ENCODE measurements at places on chromosomes 1 and 21. TPM values are rescaled to one million over a fixed set of nuclear protein-coding genes. Genes with fewer than 3 reads are reported as not detected.
A peak's percentile ranks its signal among the peaks of the same experiment; 100 is the strongest.

Gene TRAF5
- 30.7 TPM for total RNA-seq

Gene AK5
- total RNA-seq, result 1.1 TPM

DNA sequence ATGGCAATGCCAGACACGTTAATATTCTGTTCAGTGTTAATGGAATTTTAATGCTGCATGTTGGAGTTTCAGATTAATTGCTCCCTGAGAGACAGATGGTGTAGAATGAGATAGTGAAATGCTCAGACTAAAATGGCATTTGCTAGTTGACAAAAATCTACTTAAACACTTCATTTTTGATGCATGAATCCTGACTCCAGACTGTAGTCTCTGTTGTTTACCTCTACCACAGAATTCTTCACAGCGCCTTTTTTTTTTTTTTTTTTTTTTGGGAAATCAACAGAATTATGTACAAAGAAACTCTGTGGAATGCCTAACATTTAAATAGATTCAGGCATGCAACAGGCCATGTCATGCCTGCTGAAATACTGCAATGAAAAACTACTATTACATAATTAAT, 111.3 kb downstream of the PLPPR5 start:
- H3K27ac ChIP-seq, result no peak overlapping the region
- no peak for DNase-seq
- no peaks in the 10 kb centered on the region for H3K4me1 ChIP-seq
- H3K27me3 ChIP-seq, result no peaks in the 10 kb centered on the region
- no peaks in the 10 kb centered on the region for H3K36me3 ChIP-seq

DNA sequence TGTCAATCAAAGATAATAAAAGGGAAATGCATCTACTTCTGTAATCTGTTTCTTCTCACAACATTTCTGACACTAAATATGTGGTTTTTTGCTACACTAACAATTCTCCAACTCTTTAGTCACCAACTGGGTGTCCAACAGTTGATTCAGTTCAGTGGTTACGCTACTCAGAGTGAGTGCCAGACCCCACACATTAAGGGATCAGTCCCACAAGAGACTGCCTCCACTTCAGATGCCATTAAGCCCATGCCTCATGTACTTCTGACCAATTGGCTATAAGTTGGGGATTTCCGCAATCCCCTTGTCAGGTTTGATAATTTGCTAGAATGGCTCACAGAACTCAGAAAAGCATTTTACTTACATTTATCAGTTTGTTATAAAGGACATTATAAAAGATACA, 28.4 kb downstream of the RNF2 start:
- H3K27me3 ChIP-seq, result no peaks in the 10 kb centered on the region
- H3K36me3 ChIP-seq, result no peaks in the 10 kb centered on the region
- no peak overlapping the region for H3K4me3 ChIP-seq
- no peaks in the 10 kb centered on the region for H3K4me1 ChIP-seq
- no peak for DNase-seq

Gene ELAPOR1
- 13.9 TPM for total RNA-seq

Gene SPAG17
- not detected for total RNA-seq

Gene SPATC1L
- 5.0 TPM for total RNA-seq

Gene KRTAP21-2
- not detected for total RNA-seq

Gene ANGPTL7
- not detected for total RNA-seq

Gene C1orf74
- 2.2 TPM for total RNA-seq

Gene KDM1A
- total RNA-seq, result 57.5 TPM

Gene SPRR1B
- total RNA-seq, result not detected

Gene RGL1
- 3.3 TPM for total RNA-seq

GRCh38 chr1:8831340-8831739, 13.9 kb upstream of the RERE start:
- H3K4me3 ChIP-seq, result no peak overlapping the region
- H3K36me3 ChIP-seq, result no peaks in the 10 kb centered on the region
- DNase-seq, result no peak
- no peak overlapping the region for H3K27ac ChIP-seq

DNA sequence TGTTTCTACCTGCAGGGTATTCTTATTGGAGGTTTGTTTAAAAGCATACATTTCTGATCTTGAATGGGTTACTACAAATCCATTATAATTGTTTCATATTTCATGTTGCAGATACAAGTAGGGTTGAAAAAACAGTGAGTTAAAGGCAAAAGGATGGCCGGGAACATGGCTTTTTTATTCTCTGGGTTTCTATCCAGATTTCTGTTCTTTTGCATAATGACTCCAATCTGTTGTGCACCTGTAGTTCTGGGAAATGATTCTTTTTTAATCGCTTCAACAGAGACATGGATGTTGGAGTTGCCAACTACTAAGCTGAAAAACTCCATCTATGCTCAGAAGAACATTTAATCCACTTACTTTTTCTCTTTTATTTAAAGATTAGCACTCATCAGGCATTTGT, 2.7 kb upstream of the ADAMTS1 start:
- DNase-seq, result no peak
- peaks cover 15% of the 10 kb centered on the region for H3K4me1 ChIP-seq
- H3K36me3 ChIP-seq, result no peaks in the 10 kb centered on the region
- H3K4me3 ChIP-seq, result no peak overlapping the region
- peaks cover 13% of the 10 kb centered on the region for H3K27me3 ChIP-seq

Gene CFAP107
- total RNA-seq, result not detected

Gene HCN3
- total RNA-seq, result 3.2 TPM

- no peaks in the 10 kb centered on the region for H3K36me3 ChIP-seq
- peak overlapping the region; percentile 86 for H3K4me3 ChIP-seq
- peak overlapping the region; percentile 68 for H3K27ac ChIP-seq
Observed at GRCh38 chr1:160647329-160647720, 481 bp upstream of the SLAMF1 start.

Gene LCE1D
- not detected for total RNA-seq

- H3K4me3 ChIP-seq, result peak overlapping the region; percentile 35
- peaks cover 50% of the 10 kb centered on the region for H3K4me1 ChIP-seq
- peak overlapping the region; percentile 41 for H3K27ac ChIP-seq
- no peaks in the 10 kb centered on the region for H3K27me3 ChIP-seq
- no peaks in the 10 kb centered on the region for H3K36me3 ChIP-seq
- DNase-seq, result no peak
Observed at GRCh38 chr1:89274411-89274857, 1.8 kb upstream of the GBP5 start.

Gene CD84
- total RNA-seq, result 27.6 TPM

Gene INSRR
- not detected for total RNA-seq

GRCh38 chr21:36904093-36904666, 62.3 kb downstream of the HLCS start:
- no peaks in the 10 kb centered on the region for H3K27me3 ChIP-seq
- H3K36me3 ChIP-seq, result no peaks in the 10 kb centered on the region
- H3K4me3 ChIP-seq, result no peak overlapping the region
- no peaks in the 10 kb centered on the region for H3K4me1 ChIP-seq
- DNase-seq, result no peak

- H3K4me1 ChIP-seq, result peaks cover 5% of the 10 kb centered on the region
- H3K27me3 ChIP-seq, result no peaks in the 10 kb centered on the region
- DNase-seq, result no peak
- H3K4me3 ChIP-seq, result no peak overlapping the region
Observed at GRCh38 chr1:204571128-204571527, 54.9 kb downstream of the MDM4 start.
